ENCODE measurements at places on chromosomes 5 and 9.

GRCh38 chr5:147170603-147171002 lies 64.2 kb upstream of the STK32A start:
- no peak for DNase-seq

DNA sequence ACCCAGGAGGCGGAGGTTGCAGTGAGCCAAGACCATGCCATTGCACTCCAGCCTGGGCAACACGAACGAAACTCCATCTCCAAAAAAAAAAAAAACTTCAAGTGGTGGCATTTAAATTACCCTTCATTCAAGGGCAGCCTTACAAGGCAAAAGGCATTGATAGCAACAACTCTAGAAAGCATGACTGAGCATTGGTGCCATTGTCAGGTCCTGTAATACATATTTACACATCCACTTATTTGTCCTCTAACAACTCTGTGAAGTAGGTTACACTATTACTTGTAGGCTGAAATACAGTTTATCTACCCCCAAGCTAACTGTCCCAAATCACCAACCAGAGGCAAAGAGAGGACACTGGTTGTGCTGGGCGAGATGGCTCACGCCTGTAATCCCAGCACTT lies 52.7 kb upstream of the LARP1 start:
- DNase-seq = no peak

DNA sequence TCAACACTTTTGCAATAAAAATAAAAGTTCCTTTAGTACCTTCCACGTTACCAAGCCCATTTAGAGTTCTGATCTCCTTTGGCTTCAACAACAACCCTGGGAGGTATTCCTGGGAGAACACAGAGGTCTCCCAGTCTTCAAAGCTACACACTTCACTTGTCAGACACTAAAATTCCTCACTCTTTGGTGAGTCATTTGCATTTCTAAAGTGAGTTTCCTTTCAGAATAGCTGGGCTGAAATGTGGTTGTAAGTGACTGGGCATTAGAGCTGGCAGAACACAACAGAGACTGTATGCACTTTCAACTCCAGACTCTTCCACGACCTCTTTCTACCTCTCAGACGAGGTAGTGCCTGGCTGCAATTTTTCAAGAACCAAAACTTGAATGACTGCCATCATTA lies 11.5 kb upstream of the F2RL1 start:
- no peak for DNase-seq

DNA sequence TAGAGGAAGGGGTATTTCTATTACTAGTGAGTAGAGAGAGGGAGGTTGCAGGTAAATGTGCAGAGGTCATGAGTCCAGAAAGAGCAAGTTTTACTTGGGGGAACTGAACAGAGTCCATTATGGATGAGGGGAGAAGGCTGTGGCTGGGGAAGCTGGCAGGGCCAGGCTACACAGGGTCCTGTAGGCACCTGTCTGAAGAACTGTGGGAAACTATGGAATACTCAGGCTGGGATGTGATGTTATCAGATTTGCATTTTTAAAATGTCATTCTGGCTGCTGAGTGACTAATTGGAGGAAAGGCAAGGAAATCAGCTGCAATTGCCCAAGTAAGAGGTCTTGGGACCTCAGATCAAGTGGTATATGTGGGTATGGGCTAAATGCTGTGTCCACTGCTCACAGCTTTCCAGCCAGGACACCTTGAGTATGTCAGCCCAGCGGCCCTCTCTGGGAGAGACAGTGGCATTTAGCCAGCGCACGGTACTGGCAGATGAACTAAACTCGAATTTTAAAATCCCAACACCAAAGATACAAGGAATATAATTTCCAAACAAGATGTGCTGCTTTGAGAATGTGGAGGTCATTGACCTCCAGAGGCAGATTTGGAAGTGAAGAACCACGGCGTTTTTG lies 49.1 kb downstream of the FGF1 start:
- no peak for DNase-seq

DNA sequence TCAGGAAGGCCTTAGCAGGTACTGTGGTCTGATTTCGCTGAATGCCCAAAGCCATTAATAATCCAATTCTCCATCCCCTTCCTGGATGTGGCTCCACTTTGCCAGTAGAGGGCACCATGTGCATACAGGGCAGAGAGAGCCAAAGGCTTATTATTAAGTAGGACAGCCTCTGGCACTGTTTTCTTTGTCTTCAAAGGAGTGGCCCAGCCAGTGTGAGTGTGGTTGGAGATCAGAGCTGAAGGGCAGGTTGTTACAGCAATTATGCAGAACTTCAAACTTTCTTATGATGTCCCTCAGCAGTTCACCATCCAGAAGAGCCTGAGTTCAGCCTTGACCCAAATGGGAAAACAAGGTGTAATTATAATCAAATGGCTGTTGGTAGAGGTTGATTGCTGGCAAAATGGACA lies 38.6 kb upstream of the CEMIP2 start:
- DNase-seq = peak; percentile 39

DNA sequence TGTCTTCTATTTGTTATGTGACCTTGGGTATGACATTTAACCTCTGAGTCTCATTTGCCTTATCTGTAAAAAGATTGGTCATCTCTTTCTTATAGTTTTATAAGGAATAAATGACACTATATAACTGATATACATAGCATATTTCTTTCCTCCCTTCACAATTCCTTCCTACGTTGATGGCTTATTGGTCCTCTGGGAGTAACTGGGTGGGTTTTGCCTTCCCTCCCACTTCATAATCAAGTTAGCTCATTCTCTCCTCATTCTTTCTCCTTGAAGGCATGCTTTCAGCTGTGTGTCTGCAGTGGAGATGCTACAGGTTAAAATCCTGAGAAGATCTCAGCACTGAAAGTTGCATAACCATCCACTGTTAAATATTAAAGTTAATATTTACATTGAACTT lies 382.4 kb downstream of the TMEM38B start:
- DNase-seq = no peak

- no peak for DNase-seq
Measured at GRCh38 chr5:44382894-44383293, 6.3 kb downstream of the FGF10 start.

Data from stimulated activated CD4-positive, alpha-beta T cell treated with anti-CD3 and anti-CD28 coated beads, TNF-alpha, amount 100 ng/mL, for 48 hours (primary cell).